ENCODE measurements at places on chromosomes 5 and 9. TPM values are rescaled to one million over a fixed set of nuclear protein-coding genes. Genes with fewer than 3 reads are reported as not detected.

- H3K36me3 ChIP-seq = no peaks in the 10 kb centered on the region
- peaks cover 32% of the 10 kb centered on the region for H3K27me3 ChIP-seq
- no peak for DNase-seq
- H3K4me3 ChIP-seq = no peak within 1 kb of the TSS
- no peak within 1 kb of the TSS for H3K27ac ChIP-seq
- H3K4me1 ChIP-seq = no peaks in the 10 kb centered on the region
Observed at GRCh38 chr5:148653836-148654781, at the start of gene HTR4. TSS of gene HTR4 (minus strand) at chr5:148654527. CDS start at chr5:148637014, 17,513 bp downstream.

The CFAP90 gene
- total RNA-seq = not detected

- peaks cover 25% of the 10 kb centered on the region for H3K27me3 ChIP-seq
- DNase-seq = no peak
- no peaks in the 10 kb centered on the region for H3K4me1 ChIP-seq
- H3K4me3 ChIP-seq = no peak overlapping the region
- no peaks in the 10 kb centered on the region for H3K36me3 ChIP-seq
Observed at GRCh38 chr9:86902991-86903733, 44.1 kb downstream of the GAS1 start.

DNA sequence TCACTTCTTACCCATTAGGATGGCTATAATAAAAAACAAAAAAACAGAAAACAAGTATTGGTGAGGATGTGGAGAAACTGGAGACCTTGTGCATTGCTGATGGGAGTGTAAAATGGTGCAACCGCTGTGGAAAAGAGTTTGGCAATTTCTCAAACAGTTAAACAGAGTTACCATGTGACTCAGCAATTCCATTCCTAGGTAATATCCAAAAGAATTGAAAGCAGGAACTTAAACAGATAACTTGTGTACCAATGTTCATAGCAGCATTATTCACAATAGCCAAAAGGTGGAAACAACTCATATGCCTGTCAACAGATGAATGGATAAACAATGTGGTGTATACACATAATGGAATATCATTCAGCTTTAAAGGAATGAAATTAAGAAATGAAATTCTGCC, 28.9 kb downstream of the DCP2 start:
- no peak overlapping the region for H3K4me3 ChIP-seq
- peaks cover 5% of the 10 kb centered on the region for H3K4me1 ChIP-seq
- H3K36me3 ChIP-seq = peaks cover 39% of the 10 kb centered on the region
- DNase-seq = no peak

DNA sequence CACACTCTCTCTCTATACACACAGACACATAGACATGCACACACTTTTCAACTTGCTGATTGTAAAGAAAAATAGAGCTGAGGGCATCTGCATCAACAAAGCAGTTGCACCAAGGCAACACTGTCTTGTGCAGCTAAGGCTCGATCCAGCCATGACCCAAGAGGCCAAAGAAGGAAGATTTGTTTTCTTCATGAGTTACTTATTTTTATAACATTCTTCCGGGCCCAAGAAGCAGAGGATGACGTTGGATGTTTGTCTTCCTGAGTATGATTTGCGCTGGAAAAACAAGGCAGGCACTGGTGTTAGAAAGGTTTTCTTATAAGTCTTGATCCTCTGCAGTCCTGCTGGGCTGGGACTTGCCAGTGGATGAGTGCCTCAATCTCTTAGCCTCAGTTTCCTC, 344.1 kb downstream of the ADAMTS6 start:
- H3K27ac ChIP-seq = no peak overlapping the region
- no peaks in the 10 kb centered on the region for H3K27me3 ChIP-seq
- H3K4me3 ChIP-seq = no peak overlapping the region
- H3K4me1 ChIP-seq = no peaks in the 10 kb centered on the region
- no peaks in the 10 kb centered on the region for H3K36me3 ChIP-seq

The CCL21 gene
- total RNA-seq = not detected

DNA sequence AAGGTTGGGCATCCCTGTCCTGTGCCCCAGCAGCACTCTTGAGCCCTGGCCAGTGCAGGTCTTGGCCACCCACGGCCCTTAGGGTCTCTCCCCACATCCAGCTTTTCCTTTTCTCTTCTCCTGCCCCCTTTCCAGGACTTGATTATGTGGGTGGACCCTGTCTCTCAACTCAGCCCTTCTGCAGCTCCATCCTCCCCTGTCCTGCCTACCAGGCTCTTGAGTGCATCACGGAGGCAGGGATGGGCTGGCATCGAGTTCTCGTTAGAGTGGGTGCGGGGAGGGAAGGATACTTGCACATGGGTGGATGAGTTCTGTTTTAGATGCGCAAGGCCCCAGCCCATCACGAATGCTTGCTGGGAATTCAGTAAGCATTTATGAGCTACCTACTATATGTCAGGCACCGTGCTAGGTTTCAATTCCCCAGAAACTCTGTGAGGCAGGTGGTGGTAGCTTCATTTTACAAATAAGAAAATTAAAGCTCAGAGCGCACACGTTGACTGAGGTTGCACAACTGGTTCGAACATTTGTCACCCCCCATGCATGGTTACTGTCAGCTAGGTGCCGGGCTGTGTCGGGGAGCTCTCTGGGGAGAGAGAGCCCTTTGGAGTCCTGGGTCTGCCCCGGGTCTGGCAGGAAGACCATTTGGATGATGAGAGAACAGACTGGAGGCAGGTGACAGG, 144.6 kb upstream of the PITX1 start:
- H3K4me3 ChIP-seq = no peak overlapping the region
- DNase-seq = no peak
- H3K27ac ChIP-seq = no peak overlapping the region

The FAM200C gene
- total RNA-seq = 0.65 TPM

DNA sequence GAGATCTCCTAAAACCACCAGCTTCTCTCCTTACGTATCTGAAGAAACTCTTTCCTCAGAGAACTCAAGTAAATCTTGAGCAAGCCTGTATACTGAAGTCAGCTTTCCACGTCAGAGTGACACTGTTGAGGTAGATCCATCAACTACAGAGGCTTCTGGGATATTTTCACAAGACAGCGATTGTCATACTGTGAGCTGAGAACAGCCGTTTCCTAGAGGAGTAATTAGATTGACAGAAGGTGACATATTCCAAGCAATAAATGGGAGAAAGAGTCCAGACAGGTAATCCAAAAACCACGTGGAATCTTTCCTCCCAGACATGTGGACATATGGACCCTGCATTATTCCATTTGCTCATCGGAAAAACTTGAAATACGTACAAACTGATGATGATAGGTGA, 117.2 kb downstream of the MEF2C start:
- H3K27ac ChIP-seq = no peak overlapping the region
- DNase-seq = no peak
- peaks cover 10% of the 10 kb centered on the region for H3K27me3 ChIP-seq
- H3K4me1 ChIP-seq = no peaks in the 10 kb centered on the region

- H3K4me1 ChIP-seq = no peaks in the 10 kb centered on the region
- peaks cover 6% of the 10 kb centered on the region for H3K27me3 ChIP-seq
- no peak overlapping the region for H3K4me3 ChIP-seq
- no peaks in the 10 kb centered on the region for H3K36me3 ChIP-seq
Observed at GRCh38 chr9:133539991-133540697, 5.6 kb downstream of the ADAMTSL2 start.

DNA sequence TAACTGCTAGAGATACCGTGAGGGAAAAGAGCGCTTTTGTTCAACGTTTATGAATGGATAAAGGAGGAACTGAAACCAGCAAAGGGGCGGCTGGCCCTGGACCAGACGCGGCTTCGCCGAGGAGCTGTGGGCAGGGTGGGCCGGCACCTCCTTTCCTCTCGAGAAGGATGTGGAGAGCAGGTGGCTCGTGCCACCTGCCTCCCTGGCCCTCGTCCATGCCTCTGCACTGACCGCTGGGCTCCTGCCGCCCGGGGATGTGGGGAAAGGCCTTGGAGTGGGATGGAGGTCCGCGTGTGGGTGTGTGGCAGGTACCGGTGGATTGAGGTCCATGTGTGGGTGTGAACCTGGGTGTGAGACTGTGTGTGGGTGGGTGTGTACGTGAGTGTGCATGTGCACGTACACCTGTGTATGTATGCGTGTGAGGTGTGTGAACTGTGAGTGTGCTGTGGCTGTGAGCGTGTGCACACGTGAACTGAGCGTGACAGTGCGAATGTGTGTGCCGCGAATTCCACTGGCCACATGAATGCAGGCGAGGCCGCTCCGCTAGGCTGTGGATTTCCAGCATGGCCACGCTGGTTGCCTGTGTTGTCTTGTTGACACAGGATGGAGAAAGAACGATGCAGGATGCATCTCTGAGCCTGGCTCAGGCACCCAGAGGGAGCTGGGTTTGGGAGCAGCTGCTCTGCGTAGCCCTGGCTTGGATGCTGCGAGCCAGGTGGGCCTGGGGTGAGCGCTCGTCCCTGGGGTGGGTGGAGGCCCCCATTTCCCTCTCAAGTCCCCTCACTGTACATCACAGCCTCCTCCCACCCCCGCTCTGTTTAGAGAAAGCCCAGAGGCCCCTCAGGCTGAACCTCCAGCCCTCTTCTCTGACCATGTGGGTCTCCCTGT, 4.4 kb upstream of the CEP72 start:
- H3K36me3 ChIP-seq = no peaks in the 10 kb centered on the region
- peak overlapping the region; percentile 40 for H3K27ac ChIP-seq
- peak overlapping the region; percentile 11 for H3K4me3 ChIP-seq
- DNase-seq = no peak

- H3K27ac ChIP-seq = no peak overlapping the region
- peaks cover 67% of the 10 kb centered on the region for H3K27me3 ChIP-seq
- H3K36me3 ChIP-seq = no peaks in the 10 kb centered on the region
- DNase-seq = no peak
- H3K4me1 ChIP-seq = peaks cover 16% of the 10 kb centered on the region
- H3K4me3 ChIP-seq = no peak overlapping the region
Observed at GRCh38 chr5:159451197-159452052, 121.1 kb upstream of the IL12B start.

The GNA14 gene
- not detected for total RNA-seq

The ZFP37 gene
- total RNA-seq = 0.32 TPM

The SPOCK1 gene
- not detected for total RNA-seq

The WDR38 gene
- total RNA-seq = not detected

- no peak for DNase-seq
- H3K27me3 ChIP-seq = no peaks in the 10 kb centered on the region
- no peak overlapping the region for H3K4me3 ChIP-seq
Observed at GRCh38 chr5:179614745-179615144, 8.7 kb downstream of the HNRNPH1 start.

GRCh38 chr5:81805086-81805485, 54.2 kb upstream of the SSBP2 start:
- peaks cover 10% of the 10 kb centered on the region for H3K4me1 ChIP-seq
- no peak for DNase-seq

The PCDHB12 gene
- total RNA-seq = not detected

DNA sequence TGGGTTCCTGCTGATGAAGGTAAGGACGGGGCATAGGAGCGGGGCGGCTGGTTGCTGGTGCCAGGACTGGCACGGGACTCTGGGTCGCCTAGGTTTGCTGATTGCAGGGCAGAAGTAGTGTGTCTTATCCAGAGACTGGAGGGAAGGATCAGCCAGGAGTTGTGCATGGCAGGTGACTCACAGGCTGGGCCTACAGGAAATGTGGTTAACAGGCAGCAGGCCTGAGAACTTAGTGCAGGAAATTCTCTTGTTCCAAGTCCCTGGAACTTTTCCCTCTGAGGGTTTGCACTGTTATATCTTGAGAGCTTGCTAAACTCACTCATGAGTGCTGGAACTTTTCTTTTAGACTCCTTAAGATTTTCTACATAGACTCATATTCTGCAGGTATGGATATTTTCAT, 95.1 kb downstream of the ANXA2R start:
- no peak for DNase-seq
- H3K27me3 ChIP-seq = peaks cover 34% of the 10 kb centered on the region
- H3K36me3 ChIP-seq = no peaks in the 10 kb centered on the region
- peaks cover 13% of the 10 kb centered on the region for H3K4me1 ChIP-seq

- H3K27me3 ChIP-seq = peaks cover 2% of the 10 kb centered on the region
- no peaks in the 10 kb centered on the region for H3K4me1 ChIP-seq
- H3K36me3 ChIP-seq = no peaks in the 10 kb centered on the region
- no peak overlapping the region for H3K27ac ChIP-seq
Observed at GRCh38 chr5:120449501-120449900, 14.6 kb upstream of the PRR16 start.

The IGIP gene
- 3.5 TPM for total RNA-seq

GRCh38 chr5:67455970-67456369, 259.4 kb upstream of the CD180 start:
- peaks cover 2% of the 10 kb centered on the region for H3K27me3 ChIP-seq
- no peak overlapping the region for H3K4me3 ChIP-seq
- H3K36me3 ChIP-seq = no peaks in the 10 kb centered on the region
- no peak for DNase-seq
- H3K4me1 ChIP-seq = no peaks in the 10 kb centered on the region
- no peak overlapping the region for H3K27ac ChIP-seq

The MEIKIN gene
- total RNA-seq = not detected

The GRIA1 gene
- not detected for total RNA-seq

The FKTN gene
- 12.4 TPM for total RNA-seq

The C7 gene
- not detected for total RNA-seq
